Stimulated activated CD8-positive, alpha-beta memory T cell treated with anti-CD3 and anti-CD28 coated beads, Interleukin-4, amount 100 ng/mL, for 24 hours (primary cell): ENCODE measurements at places on chromosomes 2 and 18.

DNA sequence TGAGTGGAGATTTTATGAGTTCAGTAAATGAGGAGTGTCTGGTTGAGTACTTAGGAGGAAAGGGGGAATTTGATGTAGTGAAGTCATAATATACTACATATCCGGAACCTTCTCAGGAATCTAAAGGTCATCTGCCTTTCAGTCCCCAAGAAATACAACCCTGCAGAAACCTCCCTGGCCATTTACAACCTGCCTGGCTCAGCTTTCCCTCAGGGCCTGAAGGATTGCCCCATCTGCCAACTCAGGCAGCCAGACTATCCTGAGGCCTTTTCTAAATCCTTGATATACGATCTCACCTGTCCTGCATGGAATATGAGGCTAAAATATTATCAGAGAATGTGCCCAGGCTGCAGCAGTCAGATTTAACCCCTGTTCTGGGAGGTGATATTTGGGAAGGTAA lies 165.4 kb upstream of the SPOPL start:
- no peak for DNase-seq

DNA sequence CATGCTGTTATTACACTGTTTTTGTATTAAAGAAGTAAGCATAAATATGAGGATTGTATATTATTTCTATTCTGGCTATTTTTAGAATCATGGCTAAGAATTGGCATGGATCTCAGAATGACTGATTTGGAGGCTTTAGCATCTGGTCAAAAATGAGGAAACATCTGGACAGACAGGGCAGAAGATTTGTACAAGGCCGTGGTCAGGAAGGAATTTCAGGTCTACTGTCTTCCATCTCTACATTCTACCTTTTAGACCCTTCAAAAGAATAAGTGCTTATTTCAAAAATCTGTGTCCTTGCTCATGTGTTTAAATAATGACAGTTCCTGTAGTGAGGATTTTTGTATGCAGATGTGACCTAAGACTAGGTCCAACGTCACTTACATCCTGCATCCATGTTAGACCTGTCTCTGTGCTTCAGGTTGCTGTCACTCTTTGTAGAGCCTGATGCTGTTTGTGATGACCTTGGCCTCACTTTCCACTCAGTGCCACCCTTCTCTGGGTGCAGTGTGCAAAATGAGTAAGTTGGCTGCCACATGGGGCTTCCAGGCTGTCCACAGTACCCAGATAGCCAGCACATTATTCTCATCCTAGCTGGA lies 54.7 kb upstream of the B3GNT2 start:
- no peak for DNase-seq

DNA sequence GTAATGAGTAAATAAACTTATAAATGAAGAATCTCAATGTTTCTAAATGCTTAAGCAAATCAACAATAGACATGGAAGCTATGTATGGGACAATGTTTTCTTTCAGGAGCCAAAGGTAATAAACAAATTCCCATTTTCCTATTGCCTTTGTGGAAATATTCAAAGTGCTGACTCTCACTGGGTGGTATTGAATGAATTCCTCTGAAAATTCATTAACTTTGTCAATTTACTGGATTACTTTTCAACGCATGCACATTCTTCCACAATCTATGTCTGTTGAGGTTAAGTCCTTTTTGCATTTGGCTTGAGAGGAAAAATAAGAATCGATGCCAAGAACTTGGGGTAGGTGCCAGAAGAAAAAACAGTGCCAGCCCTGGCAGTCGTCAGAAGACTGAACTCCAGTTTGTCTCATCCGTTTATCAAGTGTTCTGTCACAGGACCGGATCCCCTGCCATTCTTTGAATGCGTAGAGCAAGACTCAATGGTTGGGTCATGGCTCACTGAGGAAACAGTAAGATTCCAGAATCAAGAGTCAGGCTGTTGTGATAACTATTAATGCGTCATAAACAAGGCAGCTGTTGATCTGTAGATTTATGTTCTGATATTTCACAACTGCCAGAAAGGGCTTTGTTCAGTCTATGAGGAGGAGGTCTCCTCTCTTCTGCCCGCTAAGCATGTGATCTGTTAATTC lies 133.3 kb downstream of the GFPT1 start:
- no peak for DNase-seq

- DNase-seq, result no peak
Observed at GRCh38 chr2:120786038-120786960, 50.6 kb downstream of the GLI2 start.

GRCh38 chr2:219228041-219228910 lies 1.2 kb downstream of the ATG9A start:
- DNase-seq, result no peak

GRCh38 chr2:28206762-28207161 lies 185.9 kb upstream of the FOSL2 start:
- no peak for DNase-seq

- DNase-seq, result no peak
Observed at GRCh38 chr2:159169187-159169586, 117.3 kb downstream of the WDSUB1 start.

DNA sequence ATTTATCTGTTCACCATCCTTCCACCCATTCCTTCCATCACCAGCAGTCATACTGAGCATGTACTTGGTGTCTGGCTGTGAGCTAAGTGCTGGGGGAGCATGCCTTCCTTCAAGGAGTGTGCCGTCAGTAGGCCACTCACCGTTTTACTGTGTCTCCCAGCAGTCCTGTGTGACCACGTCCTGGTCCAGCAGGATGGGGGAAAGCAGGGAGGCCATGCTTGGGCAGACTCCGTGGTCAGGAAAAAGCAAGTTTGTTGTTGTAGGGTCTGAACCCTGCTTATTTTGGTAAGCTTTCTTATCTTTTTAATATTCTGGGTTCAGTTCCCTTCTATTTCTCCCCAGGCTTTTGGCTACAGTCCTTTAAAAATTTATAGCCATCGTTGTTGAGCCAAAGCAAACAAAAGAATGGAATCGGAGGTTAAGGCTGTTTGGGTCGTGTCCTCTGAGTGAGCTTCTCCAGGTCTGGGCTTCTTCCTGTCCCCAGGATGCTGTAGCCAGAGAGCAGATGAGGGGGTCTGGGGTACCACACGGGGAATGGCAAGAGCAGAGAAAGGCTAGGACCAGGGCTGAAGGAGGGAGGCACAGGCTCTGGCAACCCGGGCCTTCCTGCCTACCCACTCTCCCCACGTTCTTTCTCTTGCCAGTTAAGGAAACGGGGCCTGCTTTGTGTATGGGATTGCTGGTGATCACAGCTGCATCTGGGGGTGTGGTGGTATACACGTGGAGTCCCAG lies 13.5 kb downstream of the SLC30A3 start:
- DNase-seq, result no peak

DNA sequence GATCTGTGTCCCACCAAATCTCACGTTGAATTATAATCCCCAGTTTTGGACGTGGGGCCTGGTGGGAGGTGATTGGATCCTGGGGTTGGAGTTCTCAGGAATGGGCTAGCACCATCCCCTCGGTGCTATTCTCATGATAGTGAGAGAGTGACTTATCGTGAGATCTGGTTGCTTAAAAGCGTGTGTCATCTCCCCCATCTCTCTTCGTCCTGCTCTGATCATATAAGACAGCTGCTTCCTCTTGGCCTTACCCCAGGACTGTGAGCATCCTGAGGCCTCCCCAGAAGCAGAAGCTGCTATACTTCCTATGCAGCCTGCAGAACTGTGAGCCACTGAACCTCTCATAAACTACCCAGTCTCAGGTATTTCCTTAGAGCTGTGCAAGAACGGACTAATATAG lies 163.7 kb upstream of the NDUFV2 start:
- DNase-seq, result no peak

DNA sequence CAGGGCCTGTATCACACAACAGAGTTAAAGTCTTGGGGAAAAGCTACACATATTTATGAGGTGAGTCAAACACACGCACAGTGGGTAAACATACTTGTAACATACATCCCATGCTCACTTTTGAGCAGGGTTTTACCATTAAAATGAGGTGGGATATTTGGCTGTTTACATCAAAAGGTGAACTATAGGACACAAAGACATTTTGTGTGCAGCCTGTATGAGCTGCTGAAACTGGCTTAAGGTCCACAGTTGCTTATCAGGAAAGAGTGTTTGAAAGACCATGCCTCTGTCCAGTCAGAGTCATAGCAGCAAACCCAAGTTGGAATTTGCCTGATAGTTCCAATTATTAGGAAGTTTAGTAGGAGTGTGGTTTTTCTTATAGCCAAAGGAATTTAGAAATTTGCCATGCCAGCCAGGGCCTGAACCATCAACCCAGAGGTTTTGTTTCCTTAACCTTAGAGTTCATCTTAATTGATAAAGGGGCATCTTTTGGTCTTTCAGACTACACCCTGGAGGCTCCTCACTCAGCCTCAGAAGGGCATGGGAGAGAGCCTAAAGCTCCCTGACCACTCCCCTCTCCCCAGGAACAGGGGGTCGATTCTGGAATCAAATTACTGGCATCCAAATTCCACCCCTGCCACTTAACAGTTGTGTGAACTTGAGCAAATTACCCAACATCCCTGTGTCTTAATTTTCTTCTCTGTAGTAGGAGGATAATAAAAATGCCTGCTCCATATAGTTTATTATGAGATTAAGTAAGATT lies 29.9 kb upstream of the L3MBTL4 start:
- DNase-seq, result no peak

DNA sequence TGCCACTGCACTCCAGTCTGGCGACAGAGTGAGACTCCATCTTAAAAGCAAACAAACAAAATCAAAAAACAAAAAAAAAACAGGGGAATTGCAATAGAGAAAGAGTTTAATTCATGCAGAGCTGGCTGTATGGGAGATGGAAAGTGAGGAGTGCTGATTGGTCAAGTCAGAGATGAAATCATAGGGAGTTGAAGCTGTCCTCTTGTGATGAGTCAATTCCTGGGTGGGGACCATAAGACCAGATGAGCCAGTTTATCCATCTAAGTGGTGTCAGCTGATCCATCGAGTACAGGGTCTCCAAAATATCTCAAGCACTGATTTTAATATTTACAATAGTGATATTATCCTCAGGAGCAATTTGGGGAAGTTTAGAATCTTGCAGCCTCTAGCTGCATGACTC lies 45.3 kb downstream of the FRZB start:
- no peak for DNase-seq

GRCh38 chr2:5538313-5538712 lies 153.9 kb upstream of the SOX11 start:
- DNase-seq, result no peak

GRCh38 chr18:79496978-79497637 lies 101.4 kb downstream of the NFATC1 start:
- no peak for DNase-seq

DNA sequence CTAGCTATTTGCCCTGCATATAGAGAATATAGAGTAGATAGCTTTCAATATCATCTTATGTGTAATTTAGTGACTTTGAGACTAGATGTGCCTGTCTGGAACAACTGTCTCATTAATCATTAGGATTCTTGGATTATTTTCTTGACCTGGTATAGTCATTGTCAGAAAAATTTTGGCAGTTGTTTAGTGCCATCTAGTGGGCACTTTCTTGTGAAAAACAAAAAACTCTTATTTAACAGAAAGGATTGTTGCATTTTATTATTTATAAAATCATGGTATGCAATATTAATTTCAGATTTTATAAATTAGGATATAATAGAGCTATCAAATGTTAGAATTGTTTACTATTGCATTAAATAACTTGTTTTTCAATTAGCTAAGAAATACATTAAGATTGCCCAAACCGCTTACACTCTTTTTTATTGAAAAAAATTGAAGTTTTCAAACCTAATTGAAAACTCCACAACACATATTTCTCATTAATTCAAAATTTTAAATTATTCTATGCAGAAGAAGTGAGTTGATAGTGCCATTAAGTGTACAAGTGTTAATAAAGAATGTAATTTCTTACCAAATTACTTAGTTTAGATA lies 80.3 kb downstream of the DYNAP start:
- DNase-seq, result no peak

DNA sequence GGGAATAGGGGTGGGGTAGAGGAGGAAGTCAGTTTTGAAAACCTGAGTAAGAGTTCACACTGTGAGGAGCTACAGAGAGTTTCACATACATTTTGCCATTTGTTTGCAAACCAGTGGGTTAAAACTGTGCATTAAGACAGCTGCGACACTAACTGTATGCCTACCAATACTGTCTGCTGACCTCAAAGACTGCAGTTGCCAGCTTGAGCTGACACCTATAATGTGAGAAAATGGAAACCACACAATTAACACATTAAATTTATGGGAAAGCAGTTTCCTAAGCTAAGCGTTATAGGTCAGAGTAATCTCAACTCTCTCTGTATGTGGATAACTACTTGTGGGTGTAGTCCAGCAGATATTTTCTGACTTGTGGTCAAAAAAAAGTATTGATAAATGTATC lies 756.6 kb upstream of the GCFC2 start:
- DNase-seq, result no peak

DNA sequence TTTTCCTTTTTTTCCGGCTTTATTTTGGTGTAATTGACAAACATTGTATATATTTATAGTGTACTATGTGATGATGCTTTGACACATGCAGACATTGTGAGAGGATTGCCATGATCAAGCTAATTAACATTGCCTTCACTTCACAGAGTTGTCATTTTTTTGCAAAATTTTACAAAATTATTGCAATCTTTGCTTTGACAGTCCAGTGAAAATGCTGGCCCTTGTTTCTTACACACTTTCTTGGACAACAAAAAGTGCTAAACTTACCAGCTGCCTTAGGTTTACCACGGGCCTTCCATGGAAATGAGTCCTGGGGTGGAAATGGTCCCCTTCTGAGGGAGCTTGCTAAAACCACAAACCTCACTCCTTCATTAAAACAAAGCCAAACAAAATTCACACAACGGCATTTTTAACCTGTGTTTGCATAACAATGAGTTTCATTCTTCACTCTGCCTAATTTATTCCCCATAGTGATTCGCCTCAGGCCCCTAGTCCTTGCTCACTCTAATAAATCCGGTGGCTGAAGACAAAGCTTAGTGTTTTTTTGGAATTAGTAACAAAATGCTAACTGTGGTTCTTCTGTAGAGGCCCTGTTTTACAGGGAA lies 32.2 kb downstream of the LINC00305 start:
- no peak for DNase-seq

- DNase-seq, result no peak
Observed at GRCh38 chr2:73128841-73129535, 16.2 kb upstream of the RAB11FIP5 start.

DNA sequence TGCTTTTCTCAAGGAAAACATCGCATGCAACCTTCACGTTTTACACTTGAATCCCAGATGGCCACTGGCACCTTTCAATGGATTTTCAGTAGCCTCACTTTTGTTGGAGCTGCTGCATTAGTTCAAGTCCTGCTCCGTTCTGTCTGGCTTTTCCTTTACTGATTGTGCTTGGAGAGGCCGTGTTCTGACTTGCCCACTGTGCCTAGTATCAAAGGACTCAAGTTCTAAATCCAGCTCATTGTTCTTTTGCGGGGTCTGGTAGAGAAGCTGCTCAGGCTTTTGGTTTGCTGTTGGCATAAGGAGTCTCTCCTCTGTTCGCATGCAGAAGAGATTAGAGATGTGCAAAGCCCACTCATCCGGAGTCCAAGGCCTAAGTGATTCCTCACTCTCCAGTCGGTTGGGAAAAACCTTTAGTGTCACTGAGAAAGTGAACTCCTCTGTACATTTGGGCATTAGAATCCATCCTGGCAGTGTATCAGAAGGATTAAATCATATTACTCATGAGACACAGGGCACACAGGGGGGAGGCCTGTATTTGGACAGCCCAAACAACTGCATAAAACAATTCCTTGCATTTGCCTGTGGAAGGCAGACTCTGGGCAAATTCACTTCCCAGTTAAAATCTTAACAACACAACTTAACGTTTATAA lies 69.7 kb downstream of the NCK2 start:
- no peak for DNase-seq
